ENCODE measurements at places on chromosomes 5 and 9. TPM values are rescaled to one million over a fixed set of nuclear protein-coding genes. Genes with fewer than 3 reads are reported as not detected.

GRCh38 chr9:71638627-71639026, 129.7 kb downstream of the CEMIP2 start:
- DNase-seq: no peak

- DNase-seq: no peak
These were observed 65.2 kb upstream of the GLIS3 start for GRCh38 chr9:4365055-4365454.

GRCh38 chr9:7859701-7860334, 60.2 kb upstream of the DMAC1 start:
- peak; percentile 26 for DNase-seq

GRCh38 chr9:114448706-114449105, 56.6 kb downstream of the WHRN start:
- no peak for DNase-seq

DNA sequence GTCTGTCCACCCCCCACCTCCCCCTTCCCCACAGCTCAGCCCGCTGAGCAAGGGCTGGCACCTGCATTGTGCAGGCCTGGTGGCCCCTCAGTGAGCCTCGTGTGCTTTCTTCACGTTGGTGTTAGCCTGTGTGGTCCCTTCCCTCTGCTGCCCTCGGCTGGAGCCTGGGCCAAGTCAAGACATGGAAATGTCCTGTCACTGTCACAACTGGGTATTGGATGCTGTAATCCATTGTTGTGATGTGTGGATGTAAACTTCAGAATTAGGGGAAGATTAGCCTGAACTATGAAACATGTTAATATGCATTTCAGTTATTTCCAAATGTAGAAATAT, 103.9 kb downstream of the TRIO start:
- no peak for DNase-seq

- no peak for DNase-seq
These were observed 228.8 kb downstream of the SMARCA2 start for GRCh38 chr9:2243666-2244555.

DNA sequence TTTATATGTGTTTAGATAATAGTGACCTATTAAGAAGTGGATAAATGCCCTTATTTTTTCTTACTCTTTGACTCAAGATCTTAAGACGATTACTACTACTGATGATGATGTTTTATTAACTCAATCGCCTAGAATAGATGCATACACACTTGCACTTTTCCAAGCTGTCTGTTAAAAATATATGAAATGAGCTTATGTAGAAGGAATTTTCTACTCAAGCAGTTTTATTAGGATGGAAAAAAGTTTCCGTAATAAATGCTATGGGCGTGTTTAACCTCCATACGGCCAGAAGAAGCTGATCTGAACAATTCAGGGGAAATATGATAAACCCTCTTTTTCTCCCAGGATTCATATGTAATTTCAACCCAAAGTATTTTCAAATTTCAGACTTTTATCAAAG, 455.7 kb upstream of the MPDZ start:
- no peak for DNase-seq

The MYO10 gene
- 43.3 TPM for polyA plus RNA-seq

DNA sequence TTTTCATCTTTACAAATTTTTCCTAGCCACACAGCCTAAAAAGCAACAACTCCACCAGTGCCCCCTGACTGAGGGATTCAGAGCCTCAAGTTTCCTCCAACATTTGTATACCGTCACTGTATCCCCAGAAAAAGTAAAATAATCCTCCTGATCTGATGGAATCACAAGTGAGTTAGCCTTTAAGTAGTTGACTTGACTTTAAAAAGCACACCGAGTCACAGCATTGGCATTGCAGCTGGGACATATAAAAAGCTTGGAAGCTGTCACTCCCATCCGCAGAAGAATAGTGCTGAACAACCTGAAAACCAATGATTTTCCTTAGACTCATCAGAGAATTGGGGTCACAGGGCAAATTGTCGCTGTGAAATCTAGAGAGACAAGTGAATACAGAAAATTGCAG, 41.6 kb upstream of the FBN2 start:
- DNase-seq: no peak

- DNase-seq: no peak
These were observed 182.1 kb upstream of the PTGER4 start for GRCh38 chr5:40497573-40497972.

DNA sequence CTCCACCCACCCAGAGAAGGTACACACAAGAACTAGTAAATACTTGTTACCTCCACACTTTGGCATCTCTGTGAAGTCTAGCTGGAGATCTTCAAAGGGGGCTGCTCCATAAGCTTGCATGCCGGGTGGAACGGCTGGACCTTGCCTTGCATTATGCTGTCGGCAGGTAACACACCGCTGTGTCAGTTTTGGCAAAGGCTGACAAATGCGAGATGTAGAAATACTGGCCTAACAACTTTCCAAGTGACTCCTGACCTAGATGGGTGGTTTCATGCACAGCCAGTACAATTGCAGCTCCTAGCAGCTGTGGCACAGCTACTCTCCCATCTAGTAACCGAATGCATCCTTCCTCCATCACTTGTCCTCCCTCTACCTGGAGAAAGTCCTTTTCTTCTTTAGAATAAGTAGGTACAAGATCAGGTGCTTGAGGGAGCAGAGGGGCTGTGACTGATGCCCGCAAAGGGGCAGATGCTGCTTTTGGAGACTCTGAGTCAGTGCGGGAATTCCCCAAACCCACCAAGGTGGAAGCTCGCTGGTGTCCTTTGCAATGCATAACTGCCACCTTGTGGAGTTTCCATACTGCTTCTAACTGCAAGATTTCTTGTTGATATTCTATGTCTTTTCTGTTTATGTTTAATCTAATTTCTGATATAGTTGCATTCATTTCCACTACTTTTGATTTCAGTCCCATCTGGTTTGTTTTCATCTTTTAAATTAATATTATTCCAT, 78.4 kb downstream of the TMEM161B start:
- no peak for DNase-seq

- DNase-seq: no peak
These were observed 25.9 kb upstream of the TXN start for GRCh38 chr9:110282018-110282738.

- no peak for DNase-seq
These were observed 77.7 kb upstream of the TAS2R1 start for GRCh38 chr5:9707732-9708462.

GRCh38 chr5:175820230-175820629, 51.1 kb upstream of the CPLX2 start:
- DNase-seq: no peak

- peak; percentile 47 for DNase-seq
These were observed 69.0 kb downstream of the SLC28A3 start for GRCh38 chr9:84271531-84271900.

DNA sequence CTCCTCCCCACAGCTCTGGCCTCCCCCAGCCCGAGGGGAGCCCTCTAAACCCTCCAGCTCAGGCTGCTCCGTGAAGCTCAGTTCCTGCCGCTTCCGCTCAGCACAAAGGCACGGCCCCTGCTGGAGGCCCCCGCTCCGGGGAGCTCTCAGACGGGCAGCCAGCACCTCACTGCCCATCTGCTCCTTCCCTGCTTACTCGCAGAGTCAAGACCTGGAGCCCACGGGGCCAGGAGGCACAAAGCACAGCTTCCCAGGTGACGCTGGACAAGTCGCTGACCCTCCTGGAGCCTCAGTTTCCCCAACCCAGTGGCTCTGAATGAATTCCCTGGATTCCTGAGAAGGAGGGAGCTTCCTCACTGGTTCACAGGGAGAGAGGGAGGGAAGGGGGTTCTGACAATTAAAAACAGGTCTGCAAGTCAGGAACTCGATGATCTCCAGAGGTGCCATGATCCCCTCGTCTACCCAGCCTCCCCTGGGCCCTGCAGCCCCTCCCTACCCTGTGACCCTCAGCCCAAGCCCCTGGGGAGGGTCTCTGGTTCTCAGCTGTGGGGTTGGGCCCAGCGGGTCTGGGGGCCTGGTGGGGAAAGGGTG, 36.2 kb downstream of the VAV2 start:
- no peak for DNase-seq

The TAS2R1 gene
- 0.21 TPM for polyA plus RNA-seq

DNA sequence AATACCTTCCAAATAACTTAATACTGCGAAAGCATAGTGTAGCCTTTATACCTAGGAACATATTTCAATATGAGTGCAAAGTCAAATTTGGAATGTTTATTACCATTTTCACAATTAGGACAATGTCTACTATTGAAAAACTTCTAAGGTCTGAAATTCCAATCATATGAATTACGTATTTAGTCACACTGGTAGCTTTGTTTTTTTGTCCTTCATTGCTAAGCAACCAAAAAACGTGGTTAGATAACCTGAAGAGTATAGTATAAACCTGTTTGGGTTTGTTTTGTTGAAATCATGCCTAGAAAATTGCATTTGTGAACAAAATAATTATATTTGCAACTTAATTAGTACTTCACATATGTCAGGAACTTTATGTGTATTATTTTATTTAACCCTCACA, 134.2 kb downstream of the FBXO4 start:
- no peak for DNase-seq

GRCh38 chr9:15509931-15510788, 610 bp downstream of the PSIP1 start:
- DNase-seq: peak; percentile 25

- DNase-seq: no peak
These were observed 25.3 kb downstream of the YIPF5 start for GRCh38 chr5:144144956-144145751.

The PKD2L2 gene
- 0.41 TPM for polyA plus RNA-seq

The NKD2 gene
- polyA plus RNA-seq: 14.7 TPM

GRCh38 chr9:8614926-8615440, 815.4 kb upstream of the DMAC1 start:
- no peak for DNase-seq

- DNase-seq: no peak
These were observed 454.7 kb downstream of the SPATA31D1 start for GRCh38 chr9:82443312-82443711.

GRCh38 chr9:91301161-91301560, 60.6 kb downstream of the AUH start:
- no peak for DNase-seq

The IFNB1 gene
- not detected for polyA plus RNA-seq

DNA sequence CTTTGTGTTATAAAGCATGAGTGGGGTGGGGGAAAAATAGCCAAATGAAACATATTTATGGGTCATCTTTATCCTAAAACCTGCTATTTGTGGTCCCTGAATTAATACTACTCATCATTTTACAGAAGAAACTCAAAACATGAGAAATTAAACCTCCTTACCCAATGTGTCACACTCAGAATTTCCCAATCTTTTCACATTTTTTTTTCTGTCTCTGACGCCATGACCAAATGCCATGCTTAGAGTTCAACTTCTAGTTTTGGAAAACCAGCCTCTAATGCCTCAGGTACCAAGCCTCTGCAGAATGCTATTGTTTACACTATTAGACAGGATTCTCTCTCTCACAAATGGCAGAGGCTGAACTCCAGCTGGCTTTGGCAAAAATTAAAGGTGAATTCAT, 505.5 kb upstream of the WWC1 start:
- DNase-seq: no peak

- peak; percentile 22 for DNase-seq
These were observed 4.0 kb upstream of the CDK5RAP2 start for GRCh38 chr9:120583958-120584369.

- no peak for DNase-seq
These were observed 5.8 kb upstream of the NKD2 start for GRCh38 chr5:1002836-1003235.

GRCh38 chr5:178453224-178453623, 137.0 kb downstream of the COL23A1 start:
- DNase-seq: no peak

DNA sequence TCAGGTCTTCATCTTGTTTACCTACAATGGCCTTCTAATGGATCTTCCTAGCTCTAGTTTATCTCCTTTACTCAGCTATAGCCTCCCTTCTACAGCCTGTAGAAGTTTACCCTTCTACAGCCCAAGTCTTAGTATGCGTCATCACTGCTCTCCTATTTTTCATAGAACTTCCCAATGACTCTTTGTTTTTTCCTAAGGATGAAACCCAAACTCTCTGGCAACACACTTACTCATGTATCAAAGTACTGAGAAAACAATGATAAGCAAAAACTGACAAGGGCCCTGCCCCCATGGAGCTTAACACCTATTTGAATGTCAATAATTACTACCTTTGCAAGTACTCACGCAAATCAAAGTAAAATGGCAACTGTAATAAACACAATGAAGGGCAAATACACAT, 33.7 kb downstream of the LEAP2 start:
- DNase-seq: no peak

- no peak for DNase-seq
These were observed 479.4 kb downstream of the CDK5RAP2 start for GRCh38 chr9:120100595-120100994.

The SPATA31E1 gene
- polyA plus RNA-seq: not detected

The PCDHB10 gene
- polyA plus RNA-seq: 6.5 TPM

The SYNPO gene
- polyA plus RNA-seq: 114 TPM

The FST gene
- 26.7 TPM for polyA plus RNA-seq

GRCh38 chr9:38026021-38026809, 42.8 kb downstream of the SHB start:
- DNase-seq: no peak

The SLC6A3 gene
- 0.41 TPM for polyA plus RNA-seq
